Spinal cord (tissue), 10 donors: ENCODE measurements at places on chromosomes 5 and 9.

DNA sequence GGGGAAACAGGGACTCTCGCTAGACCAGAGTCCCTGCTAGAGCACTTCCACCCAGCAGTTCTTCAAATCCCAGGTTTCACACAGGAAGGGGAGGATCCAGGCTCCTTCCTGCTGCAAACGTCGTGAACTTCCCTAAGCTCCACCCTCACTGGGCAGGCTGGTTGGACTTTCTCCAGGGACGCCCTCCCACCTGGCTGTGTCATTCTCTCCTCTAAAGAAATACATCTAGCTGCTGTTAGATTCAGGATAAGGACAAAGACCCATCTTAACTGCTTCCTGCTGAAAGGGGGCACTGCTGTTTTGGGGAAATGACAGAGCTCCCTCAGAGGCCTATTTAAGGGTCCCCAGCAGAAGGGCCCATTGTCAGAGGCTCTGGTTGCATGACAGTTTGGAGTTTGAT lies 230.7 kb downstream of the SEMA6A start:
- no peak for DNase-seq
- no peaks in the 10 kb centered on the region for H3K36me3 ChIP-seq
- H3K4me1 ChIP-seq, result no peaks in the 10 kb centered on the region
- no peak overlapping the region for H3K27ac ChIP-seq
- no peak overlapping the region for H3K4me3 ChIP-seq

- H3K27me3 ChIP-seq, result no peaks in the 10 kb centered on the region
- peak overlapping the region; percentile 79 for H3K27ac ChIP-seq
- H3K4me1 ChIP-seq, result peaks cover 62% of the 10 kb centered on the region
- H3K36me3 ChIP-seq, result peaks cover 64% of the 10 kb centered on the region
These were observed 214.9 kb downstream of the FANCC start for GRCh38 chr9:95102572-95102971.

GRCh38 chr9:26229324-26230054 lies 551.2 kb upstream of the TUSC1 start:
- H3K4me3 ChIP-seq, result no peak overlapping the region
- H3K36me3 ChIP-seq, result no peaks in the 10 kb centered on the region
- H3K27me3 ChIP-seq, result no peaks in the 10 kb centered on the region
- H3K27ac ChIP-seq, result no peak overlapping the region

GRCh38 chr5:59537961-59538749 lies 355.4 kb downstream of the PDE4D start:
- no peak for DNase-seq
- H3K4me3 ChIP-seq, result no peak overlapping the region
- no peaks in the 10 kb centered on the region for H3K27me3 ChIP-seq

DNA sequence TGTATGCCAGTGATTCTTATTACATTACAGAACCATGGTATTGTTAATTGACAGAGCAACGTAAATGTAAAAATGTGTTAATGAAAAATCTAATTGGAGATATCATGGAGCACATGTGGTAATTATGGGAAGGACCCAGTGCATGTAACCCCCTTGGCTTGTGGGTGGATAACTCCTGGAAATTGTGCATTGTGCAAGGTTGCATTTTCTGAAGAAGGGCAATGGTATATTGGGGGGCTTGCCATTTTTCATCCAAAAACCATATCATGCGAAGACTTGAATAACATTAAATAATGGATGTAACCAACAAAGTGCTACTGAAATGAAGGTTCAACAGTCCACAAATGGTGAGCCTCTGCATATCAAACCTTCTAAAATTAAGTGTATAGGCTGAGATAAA lies 47.6 kb downstream of the BASP1 start:
- peaks cover 3% of the 10 kb centered on the region for H3K36me3 ChIP-seq
- no peak for DNase-seq
- no peak overlapping the region for H3K27ac ChIP-seq
- H3K4me1 ChIP-seq, result no peaks in the 10 kb centered on the region
- no peaks in the 10 kb centered on the region for H3K27me3 ChIP-seq
- no peak overlapping the region for H3K4me3 ChIP-seq

DNA sequence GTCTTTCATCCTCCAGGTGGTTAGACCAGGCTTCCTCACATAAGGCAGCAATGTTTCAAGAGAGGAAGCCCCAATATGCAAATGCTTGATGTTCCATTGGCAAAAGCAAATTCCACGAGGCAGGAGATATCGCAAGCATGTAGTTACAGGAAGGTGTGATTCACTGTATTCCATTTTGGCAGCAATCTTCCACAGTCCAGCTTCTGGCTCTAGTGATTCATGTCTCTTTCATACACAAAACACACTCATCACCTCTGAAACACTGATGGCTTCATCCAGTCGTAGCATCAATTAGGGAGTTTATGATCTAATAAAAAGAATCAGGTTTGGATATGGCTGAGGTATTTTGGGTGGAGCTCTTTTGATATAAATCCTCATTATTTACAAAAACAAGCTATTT lies 552.2 kb upstream of the RIOK2 start:
- DNase-seq, result no peak
- no peaks in the 10 kb centered on the region for H3K36me3 ChIP-seq
- H3K4me1 ChIP-seq, result no peaks in the 10 kb centered on the region

DNA sequence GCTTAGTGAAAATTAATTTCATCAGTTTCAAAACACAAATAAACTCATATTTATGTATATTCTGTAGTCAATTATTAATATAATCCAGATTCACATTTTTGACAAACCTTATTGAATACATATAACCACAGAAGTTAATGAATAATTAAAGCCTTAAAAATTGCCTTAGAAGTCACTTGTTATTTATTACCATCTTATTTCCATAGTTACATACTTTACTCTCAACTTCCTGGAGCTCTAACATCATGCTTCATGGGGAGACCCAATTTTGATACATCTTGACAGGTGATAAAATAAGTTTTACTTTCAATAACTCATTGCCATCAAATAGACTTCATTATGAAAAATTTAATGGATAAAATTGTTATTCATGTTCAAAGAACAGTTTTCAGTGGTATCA lies 1038.7 kb downstream of the PTPRD start:
- no peak for DNase-seq
- H3K4me3 ChIP-seq, result no peak overlapping the region
- H3K36me3 ChIP-seq, result no peaks in the 10 kb centered on the region

DNA sequence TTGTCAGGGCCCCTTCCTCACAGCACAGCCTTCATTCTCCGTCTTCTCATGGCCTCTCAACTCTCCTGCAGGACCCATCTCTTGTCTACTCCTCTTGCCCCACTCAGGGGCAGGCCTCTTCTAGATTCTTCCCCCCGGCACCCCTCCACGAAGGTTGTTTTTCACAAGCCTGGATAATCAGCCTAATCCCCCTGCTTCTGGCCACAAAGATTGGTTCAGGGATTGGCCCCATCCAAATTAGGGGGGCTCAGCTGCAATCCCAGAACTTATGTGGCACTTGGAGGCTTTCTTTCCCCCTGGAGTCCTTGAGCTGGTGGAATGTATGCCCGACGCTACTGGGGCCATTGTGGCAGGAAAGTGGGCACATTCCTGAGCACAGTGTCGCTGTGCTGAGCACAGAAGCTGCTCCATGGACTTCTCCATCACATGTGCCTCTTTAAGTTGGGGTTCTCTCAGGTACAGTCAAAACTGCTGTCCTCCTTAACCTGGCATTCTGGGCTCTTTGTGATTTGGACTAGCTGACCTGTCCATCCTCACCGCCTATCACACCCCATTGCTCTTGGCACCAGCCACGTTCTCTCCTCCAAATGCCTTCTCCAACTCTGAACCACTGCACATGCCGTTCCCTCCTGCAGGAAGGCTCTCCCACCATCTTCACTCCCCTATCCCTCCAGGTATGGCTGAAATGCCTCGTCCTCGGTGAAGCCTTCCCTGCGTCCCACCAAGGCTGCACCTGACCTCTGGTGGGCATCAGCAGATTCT lies 66.8 kb upstream of the RNF130 start:
- no peak for DNase-seq
- H3K27ac ChIP-seq, result no peak overlapping the region

DNA sequence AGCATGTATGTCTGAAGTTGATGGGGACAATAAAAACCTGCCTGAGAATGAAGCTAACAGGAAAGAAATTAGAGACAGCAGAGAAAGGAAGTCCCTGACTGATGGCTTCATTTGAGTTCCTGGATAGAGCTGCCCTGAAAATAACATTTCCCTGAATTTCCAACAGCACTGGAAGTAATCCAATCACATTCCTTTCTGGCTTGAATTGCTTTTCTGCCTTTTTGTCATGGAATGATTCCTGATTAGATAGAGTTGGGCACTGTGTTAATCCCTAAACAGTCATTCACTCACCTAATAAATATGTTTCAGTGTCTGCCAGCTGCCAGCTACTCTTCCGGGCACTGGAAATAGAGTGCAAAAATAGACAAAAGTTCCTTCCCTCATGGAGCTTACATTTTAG lies 30.0 kb upstream of the SH3RF2 start:
- no peaks in the 10 kb centered on the region for H3K4me1 ChIP-seq
- no peaks in the 10 kb centered on the region for H3K27me3 ChIP-seq
- DNase-seq, result no peak
- no peak overlapping the region for H3K27ac ChIP-seq
- H3K36me3 ChIP-seq, result no peaks in the 10 kb centered on the region
- H3K4me3 ChIP-seq, result no peak overlapping the region

DNA sequence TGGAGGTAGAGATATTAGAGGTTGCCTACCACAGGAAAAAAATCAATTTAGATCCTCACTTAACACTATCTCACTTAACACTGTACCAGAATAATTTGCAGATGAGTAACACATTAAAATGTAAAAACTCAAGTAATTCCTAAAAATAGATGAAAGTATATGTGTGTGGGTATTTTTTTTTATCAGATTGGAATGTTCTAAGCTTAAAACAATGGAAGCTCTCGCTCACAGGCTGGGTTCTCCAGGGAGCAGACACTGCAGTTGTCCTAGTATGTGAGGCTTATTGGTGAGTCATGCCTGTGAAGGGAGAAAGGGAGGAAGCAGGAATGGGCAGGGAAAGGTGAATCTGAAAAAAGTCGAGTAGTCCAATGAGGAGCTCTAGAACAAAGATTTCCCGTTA lies 181.3 kb upstream of the ZNF608 start:
- H3K4me1 ChIP-seq, result no peaks in the 10 kb centered on the region
- no peaks in the 10 kb centered on the region for H3K27me3 ChIP-seq
- DNase-seq, result no peak
- H3K4me3 ChIP-seq, result no peak overlapping the region
- H3K36me3 ChIP-seq, result no peaks in the 10 kb centered on the region

DNA sequence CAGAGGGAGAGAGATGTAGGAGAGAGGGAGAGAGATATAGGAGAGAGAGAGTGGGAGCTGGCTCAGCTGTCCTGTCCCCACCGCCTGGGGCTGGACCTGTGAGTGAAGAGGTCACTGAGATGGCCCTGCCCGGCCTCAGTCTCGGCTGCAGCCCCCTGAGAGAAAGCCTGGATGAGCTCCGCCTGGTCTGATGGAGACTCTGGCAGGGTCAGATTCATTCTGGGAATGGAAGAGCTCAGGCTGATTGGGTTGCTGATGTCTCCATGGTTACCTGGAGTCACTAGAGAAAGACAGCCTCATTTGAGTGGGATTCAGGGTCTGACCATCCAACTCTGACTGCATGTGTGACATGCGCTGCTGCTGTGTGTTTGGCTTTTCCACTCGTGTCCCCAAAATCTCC lies 27.1 kb upstream of the SEMA4D start:
- H3K27me3 ChIP-seq, result no peaks in the 10 kb centered on the region
- H3K4me1 ChIP-seq, result peaks cover 12% of the 10 kb centered on the region
- DNase-seq, result no peak
- H3K27ac ChIP-seq, result no peak overlapping the region
- no peaks in the 10 kb centered on the region for H3K36me3 ChIP-seq
- no peak overlapping the region for H3K4me3 ChIP-seq

DNA sequence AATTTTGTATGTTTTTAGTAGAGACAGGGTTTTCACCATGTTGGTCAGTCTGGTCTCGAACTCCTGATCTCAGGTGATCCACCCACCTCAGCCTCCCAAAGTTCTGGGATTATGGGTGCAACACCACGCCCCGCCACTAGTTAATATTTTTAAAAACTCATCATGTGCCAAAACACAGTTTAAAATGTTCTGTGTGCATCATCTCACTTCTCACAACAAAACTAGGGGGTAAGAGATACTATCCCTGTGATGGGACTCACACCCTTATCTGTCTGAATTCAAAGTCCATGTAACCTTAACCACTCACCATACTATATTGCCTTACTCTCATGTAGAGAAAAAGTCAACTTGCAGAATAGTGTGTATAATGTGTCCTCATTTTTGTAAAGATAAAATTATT lies 2.6 kb downstream of the PKD2L2 start:
- no peak overlapping the region for H3K27ac ChIP-seq
- no peak overlapping the region for H3K4me3 ChIP-seq
- H3K27me3 ChIP-seq, result no peaks in the 10 kb centered on the region
- H3K36me3 ChIP-seq, result no peaks in the 10 kb centered on the region

DNA sequence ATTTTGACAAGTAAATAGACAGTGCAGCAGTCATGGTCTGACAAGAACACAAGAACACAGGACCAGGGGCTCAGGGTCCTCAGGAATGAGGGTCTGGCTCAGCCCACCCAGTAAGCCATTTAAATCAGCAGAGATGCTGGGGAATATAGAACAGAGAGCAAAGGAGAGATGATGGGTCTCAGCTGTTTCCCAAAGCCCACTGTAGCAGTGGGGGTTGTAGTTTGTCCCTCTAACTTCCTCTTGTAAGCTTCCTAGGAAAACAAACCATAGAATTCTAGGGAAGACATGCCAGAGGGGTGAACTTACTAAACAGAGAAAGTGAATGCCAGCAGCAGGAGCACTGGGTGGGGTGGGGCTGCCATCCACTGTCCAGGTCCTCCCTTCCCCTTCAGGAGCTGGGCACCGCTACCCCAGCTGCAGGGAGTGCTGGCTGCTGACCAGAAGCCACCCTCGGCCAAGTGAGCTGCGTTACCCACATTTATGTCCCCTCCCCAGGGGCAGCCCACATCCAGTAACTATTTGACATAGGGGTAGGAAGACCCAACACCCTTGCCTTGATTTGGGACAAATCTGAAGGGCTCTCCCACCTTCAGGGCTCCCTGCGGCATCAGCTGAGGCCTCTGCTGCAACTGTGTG lies 41.6 kb downstream of the GABBR2 start:
- peaks cover 18% of the 10 kb centered on the region for H3K4me1 ChIP-seq
- H3K36me3 ChIP-seq, result no peaks in the 10 kb centered on the region
- no peak for DNase-seq
- H3K27me3 ChIP-seq, result no peaks in the 10 kb centered on the region
- no peak overlapping the region for H3K27ac ChIP-seq

- H3K36me3 ChIP-seq, result no peaks in the 10 kb centered on the region
- no peak overlapping the region for H3K4me3 ChIP-seq
- no peaks in the 10 kb centered on the region for H3K27me3 ChIP-seq
- no peaks in the 10 kb centered on the region for H3K4me1 ChIP-seq
- no peak for DNase-seq
These were observed 213.3 kb upstream of the TUSC1 start for GRCh38 chr9:25891527-25891926.

- no peak overlapping the region for H3K4me3 ChIP-seq
- no peak overlapping the region for H3K27ac ChIP-seq
- no peaks in the 10 kb centered on the region for H3K27me3 ChIP-seq
- peaks cover 42% of the 10 kb centered on the region for H3K4me1 ChIP-seq
- DNase-seq, result no peak
These were observed 50.8 kb downstream of the CRB2 start for GRCh38 chr9:123406691-123407216.

DNA sequence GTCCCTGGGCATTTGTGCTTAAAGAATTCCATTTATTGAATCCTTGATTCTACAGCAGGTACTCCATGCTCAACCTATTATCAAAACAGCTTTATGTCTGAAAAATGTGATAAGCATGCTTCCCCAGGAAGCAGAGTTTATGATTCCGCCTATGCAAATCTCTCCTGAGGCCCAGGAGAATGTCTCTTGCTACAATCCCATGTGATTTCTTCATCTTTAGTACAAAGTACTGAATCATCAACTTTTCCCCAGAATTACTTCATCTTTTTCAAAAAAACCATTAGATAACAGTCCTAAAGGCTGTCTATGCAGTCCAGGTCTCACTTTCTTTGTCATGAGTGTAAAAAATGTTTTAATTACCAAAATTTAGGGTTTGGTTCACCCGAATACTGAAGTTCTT lies 130.2 kb upstream of the ADAMTSL1 start:
- H3K27ac ChIP-seq, result no peak overlapping the region
- no peaks in the 10 kb centered on the region for H3K36me3 ChIP-seq
